Uterus (tissue), 4 donors: ENCODE measurements at places on chromosomes 7 and 10. TPM values are rescaled to one million over a fixed set of nuclear protein-coding genes. Genes with fewer than 3 reads are reported as not detected.

The PDE1C gene
- total RNA-seq, result 5.9 TPM

The SPDYE1 gene
- total RNA-seq, result not detected

The ZNF25 gene
- 11.8 TPM for total RNA-seq

The BTBD16 gene
- total RNA-seq, result not detected

The PIK3CG gene
- total RNA-seq, result 8.7 TPM

The ZNF425 gene
- total RNA-seq, result 4.8 TPM

The ANKRD2 gene
- 0.43 TPM for total RNA-seq

The FGFBP3 gene
- not detected for total RNA-seq

DNA sequence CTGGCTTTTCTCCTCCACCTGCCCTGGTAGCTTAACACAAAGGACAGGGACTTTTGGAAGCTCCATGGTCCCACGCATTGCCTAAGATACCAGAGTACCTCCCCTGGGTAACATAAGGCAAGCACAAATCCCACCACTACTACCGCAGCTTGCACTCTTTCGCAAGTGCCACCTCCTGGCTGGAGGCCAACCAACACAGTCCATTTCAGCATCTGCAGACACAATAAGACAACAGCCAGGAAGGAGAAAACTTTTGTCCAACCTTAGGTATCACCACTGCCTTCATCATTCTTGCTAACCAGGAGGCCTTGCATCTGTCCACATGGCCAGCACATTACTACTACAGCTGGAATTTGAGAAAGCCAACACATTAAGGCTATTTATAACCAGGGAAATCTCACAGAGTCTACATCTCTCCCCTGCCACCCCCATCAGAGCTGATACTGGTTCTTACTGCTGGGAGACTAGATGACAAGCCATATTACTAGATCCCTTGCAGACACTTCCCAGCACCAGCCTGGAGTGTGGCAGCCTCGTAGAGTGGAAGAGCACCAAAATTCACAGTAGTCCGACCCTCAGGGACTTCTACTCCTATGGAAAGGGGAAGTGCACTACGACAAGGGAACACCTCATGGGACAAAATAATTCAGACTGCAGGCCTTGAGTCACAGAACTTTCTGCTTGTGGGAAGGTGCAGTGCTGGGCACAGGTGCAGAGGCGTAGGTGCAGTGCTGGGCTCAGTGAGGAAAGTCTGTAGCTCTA, 39.8 kb upstream of the CDK13 start:
- no peak for DNase-seq

DNA sequence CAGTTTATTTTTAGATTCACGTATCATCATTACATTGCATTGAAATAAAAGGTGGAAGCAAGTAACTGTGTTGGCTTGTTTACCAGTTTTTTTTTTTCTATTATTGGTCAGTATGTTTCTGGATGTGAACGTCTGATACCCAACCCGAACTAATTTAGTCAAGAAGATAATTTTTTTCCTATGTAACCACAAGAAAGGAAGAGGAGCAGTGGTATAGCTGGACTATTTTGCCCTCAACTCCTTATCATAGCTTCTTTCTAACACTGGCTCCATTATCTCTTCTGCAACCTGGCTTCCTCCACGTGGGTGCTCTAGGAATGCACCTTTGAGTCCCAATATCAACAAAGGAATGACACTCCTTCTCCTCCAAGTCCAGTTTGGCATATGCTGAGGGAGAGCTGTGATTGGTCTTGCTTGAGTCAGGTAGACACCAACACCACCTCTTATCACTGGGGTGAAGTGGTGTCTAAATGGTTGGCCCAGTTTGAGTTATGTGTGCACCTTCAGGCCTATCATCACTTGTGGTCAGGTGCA, 29.4 kb downstream of the OR9A2 start:
- DNase-seq, result no peak

DNA sequence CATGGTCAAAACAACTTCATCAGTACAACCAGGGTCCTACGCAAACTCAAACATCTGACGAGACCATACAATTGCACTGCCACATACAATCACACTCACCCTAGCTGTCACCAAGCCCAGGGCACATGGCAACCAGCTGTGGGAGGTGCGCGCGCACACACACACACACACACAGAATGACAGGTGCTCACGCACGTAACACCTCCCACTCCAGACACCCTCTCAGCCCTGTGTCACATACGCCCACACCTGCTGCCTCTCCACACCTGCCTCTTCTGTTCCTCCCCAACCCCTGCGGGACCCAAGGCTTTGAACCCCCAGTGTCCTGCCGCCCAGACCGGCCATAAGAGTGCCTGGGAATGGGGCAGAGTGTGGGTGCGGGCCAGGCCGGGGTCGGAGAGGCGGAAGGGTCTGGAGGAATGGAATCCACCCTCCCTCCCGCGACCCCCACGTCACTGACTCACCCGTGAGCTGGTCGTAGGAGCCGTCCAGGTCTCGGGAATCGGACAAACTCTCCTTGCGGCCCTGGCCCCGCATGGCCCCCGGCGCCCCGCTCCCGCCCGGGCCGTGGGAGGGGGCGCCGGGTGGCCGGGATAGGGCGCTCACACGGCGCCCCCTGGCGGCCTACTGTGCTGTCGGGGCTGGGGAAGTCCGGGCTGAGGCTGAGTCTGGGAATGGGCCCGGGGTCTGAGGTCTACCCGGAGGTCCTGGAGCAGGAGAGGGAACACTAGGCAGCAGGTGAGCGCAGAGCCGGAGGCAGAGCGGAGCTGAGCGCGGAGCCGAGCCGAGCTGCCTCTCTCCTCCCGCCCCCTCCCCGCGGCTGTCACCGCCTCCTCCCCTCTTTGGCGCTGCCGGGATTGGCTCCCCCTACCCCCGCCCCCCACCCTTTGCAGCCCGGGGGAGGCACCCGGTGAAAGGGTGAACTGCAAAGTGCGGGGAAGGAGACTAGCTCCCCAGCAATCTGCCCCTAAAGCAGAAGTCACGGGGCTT, at the start of gene KCNIP2:
TSS of gene KCNIP2 (minus strand) at position 769 of the 990 bp plus-strand sequence. CDS start at position 537, 232 bp downstream.
- DNase-seq, result no peak

DNA sequence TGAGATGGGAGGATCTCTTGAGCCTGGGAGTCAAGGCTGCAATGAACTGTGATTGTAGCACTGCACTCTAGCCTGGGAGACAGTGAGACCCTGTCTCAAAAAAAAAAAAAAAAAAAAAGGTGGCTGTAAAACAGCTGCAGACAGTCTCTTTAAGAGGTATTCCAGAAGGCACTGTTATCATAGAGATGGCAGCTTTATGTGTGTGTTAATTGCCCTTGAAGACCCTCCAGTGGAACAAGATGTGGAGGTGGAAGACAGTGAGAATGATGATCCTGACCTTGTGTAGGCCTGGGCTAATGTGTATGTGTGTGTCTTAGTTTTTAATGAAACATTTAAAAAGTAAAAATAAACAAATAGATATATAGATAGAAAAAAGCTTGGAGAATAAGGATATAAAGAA, 66.0 kb downstream of the ZNF487 start:
- no peak for DNase-seq

- DNase-seq, result no peak
These were observed 33.9 kb downstream of the DRGX start for GRCh38 chr10:49361735-49362568.

- DNase-seq, result no peak
These were observed 192.3 kb downstream of the VTI1A start for GRCh38 chr10:112639298-112639697.

DNA sequence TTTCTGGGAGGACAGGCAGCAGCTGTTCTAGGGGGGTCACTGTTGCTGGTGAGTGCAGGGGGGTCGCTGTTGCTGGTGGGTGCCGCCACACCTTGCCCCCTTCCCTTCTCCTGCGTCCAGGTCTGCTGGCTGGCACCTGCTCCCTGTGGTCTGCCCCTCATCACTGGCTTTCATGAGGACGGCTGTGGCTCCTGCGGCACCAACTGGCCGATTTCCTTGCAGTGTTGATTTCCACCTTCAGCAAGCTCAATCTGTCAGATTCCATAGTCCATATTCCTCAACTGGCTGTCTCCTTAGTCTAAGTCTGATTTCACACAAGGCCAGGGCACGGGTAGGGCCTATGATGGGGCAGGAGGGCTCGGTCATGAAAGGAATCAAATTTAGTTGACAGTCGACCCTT, 23.4 kb upstream of the GRB10 start:
- DNase-seq, result no peak

DNA sequence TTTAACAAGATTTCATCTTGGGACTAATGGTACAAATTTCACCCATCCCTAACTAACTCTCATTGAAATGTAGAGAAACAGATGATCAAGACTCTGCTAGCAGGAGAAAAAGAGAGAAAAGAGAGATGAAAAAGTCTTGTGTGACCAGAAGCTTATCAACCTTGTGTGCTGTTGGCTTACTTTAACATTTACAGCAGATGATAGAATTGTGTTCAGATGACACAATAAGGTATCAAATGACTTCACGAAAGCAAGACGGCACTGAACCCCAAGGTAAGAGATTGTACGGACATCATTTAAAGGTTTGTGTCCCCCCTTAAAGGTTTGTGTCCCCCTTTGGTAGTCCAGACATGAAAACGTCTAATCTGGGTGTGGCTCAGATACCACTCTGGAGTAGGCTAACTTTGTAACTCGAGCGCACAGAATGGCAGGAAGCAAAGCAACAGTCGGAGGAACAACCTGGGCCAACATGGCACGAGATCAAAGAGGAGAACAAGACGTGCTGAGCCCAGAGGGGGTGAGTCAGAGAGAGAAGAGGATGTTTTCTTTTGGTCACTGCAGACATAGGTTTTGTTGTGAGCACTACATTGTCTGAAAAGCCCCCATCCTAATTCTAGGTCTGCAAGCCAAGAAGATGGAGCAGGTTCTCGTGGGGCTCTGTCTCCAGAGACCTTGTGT, 10.4 kb upstream of the LMBR1 start:
- no peak for DNase-seq

- DNase-seq, result no peak
These were observed 55.5 kb upstream of the LRGUK start for GRCh38 chr7:134071355-134072331.

DNA sequence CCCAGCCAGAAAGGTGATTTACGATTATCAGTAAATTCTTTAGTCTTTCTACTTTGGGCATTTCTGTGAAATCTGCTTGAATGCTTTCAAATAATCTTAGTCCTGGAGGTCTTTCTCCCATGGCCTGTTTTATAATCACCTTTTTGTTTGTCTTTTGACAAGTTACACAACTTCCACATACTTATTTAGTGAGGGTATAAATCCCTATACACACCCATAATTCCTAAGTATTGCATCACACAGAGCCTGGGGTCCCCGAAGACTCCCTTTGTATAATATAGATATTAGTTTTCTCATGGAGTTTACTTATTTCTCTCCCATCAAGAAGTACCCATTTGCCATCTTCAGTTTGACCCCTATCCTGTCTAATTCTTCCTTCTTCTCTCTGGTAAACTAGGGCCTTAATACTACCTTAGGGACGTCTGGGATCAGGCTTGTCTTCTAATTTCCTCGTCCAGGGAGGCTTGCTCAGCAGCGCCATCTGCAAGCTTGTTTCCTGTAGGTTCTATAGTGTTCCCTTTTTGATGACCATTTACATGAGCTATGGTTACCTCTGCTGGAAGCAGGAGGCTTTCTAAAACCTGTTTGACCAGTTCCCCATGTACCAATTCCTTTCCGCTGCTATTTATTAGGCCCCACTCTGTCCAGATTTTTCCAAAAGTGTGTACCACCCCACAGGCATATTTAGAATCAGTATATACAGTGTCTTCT, 8.1 kb downstream of the DNAH11 start:
- no peak for DNase-seq

GRCh38 chr10:131994435-131994834, 12.7 kb upstream of the BNIP3 start:
- no peak for DNase-seq

GRCh38 chr7:137146012-137146455, 197.5 kb downstream of the PTN start:
- no peak for DNase-seq

- no peak for DNase-seq
These were observed 832.1 kb downstream of the SORCS3 start for GRCh38 chr10:105473170-105473569.

DNA sequence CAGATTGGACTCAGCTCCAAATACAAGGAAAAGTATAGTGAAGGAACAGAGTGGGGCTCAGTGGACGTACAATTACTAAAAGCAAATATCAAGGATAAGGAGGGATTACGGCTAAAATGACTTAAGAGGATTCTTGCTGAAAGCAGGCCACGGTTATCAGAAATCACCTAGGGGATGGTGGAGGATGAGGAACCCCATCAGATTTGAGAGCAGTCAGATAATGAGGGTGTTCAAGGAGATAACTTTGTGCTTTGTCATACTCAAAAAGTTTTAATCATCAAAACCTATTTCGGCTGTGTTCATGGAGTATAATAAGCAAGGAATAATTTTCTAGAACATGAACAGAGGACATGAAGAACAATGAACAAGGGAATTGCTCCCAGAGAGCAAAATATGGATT, 275.8 kb downstream of the SEMA3D start:
- no peak for DNase-seq

DNA sequence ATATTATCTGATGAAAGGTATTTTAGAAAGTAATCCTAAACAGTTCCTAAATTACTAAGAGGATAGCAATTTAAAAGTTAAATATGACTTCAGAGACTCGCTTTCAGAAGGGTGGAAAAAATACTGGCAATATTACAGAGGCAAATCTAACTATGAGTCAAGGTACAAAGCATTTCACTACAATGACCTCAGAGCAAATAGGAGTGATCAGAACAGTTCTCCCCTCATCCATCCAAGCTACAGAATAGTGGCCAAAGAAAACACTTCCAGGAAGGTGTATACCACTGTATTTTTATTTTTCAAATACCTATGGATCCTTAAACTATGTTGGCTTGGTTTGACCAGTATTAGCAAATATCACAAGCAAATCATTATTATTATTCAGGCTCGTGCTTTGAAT, 112.8 kb upstream of the ODAD2 start:
- DNase-seq, result no peak

- DNase-seq, result no peak
These were observed 66.8 kb downstream of the DNAJC12 start for GRCh38 chr10:67771200-67771599.

- DNase-seq, result peak; percentile 15
These were observed 23.7 kb upstream of the CCDC172 start for GRCh38 chr10:116300542-116300941.

- DNase-seq, result no peak
These were observed 254.8 kb upstream of the CTBP2 start for GRCh38 chr10:125415006-125415633.

GRCh38 chr10:4846775-4847174, 20.8 kb downstream of the AKR1E2 start:
- no peak for DNase-seq

DNA sequence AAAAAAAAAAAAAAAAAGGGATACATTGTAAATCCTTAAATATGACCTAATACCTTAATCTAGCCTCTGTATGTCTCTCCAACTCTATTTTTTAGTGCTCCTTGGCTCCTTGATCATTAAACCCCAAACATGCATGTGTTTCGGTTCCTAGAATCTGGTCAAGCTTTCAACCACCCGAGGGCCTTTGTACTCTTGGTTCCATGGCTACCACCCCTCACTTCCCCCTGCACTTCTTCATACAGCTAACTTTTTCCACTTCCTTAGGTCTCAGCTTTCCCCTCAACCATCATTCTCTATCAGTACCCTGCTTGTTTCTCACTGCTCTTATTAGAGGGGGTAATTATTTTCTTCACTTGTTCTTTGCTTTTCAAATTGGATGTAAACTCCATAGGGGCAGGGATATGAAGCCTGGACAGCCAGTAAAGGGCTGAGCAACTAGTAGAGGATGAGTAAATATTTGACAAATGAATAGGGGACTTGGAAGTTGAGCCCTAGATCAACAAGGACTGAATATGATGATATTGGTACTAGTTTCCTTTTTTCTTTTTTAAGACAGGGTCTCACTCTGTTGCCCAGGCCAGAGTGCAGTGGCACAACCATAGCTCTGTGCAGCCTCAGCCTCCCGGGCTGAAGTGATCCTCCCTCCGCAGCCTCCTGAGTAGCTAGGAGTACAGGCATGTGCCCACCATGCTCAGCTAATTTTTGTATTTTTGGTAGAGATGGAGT, 4.3 kb upstream of the GDI2 start:
- no peak for DNase-seq
